Endothelial cell (in vitro differentiated cells): ENCODE measurements at places on chromosomes 12 and 14. TPM values are rescaled to one million over a fixed set of nuclear protein-coding genes. Genes with fewer than 3 reads are reported as not detected.

The CEBPE gene
- total RNA-seq: not detected

The TAS2R50 gene
- 1.2 TPM for total RNA-seq

The PROX2 gene
- total RNA-seq: 0.08 TPM

The CMA1 gene
- not detected for total RNA-seq

The GUCY2C gene
- total RNA-seq: 0.36 TPM

The USP44 gene
- total RNA-seq: 10.4 TPM

The FKBP11 gene
- 16.0 TPM for total RNA-seq

The UBE3B gene
- total RNA-seq: 44.3 TPM

The MYBPC1 gene
- not detected for total RNA-seq
